T1000 (cell line): ENCODE measurements at places on chromosomes 1 and 21.

DNA sequence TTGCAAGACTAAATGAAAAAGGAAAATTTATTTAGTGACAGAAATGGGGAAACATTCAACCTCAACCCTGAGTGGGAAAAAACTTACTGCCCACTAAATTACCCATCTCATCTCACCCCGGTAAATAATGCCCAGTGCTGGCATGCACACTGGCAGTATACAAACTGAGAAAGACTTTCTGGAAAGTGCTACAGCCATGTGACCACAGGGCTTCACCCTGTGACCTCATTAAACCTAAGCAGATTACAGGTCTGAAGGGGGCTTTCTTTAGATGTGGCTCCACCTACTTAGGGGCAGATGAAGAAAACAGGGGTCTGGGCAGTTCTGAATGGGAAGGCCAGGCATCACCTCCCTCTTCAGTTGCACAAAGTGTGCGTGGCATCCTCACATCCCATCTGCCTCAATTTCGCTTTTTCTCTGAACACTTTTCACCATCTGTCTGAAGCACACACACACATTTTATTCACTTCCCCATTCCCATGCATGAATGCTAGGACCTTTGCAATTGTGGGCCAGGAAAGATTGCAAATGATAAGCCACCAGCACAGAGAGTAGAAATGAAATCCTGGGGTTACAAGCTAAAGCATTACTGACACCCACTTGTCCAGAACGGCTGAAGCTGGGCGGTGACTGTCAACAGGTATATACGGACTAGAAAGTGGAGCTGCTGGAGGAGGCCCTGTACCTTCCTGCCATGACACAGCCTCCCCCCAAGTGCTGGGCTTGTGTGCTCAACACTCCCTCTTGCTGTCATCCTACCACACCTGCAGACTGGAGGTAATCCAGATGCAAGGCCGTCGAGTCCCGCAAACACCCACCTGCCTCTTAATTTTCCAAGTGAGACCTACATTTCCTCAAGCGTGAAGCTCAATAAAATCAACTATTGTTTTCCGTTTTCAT is 2.7 kb downstream of the NADK start:
- DNase-seq: no peak

DNA sequence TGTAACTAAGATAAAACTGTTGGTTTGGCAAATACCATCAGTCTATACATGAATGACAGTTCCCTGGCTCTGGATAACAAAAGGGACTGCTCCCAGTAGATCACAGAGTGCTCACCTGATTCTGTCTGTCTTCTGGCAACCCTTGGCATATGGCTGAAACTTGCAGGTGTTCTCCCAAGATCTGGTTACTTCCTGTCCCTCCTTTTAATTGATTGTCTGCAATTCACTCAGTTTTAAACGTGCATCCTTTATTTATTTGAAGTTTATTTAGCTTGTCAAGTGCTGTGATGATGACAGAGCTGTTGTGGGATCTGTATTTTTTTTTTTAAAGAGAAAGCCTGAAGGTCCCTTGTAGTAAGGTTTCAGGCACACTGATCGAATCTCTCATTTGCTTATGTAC is 3.4 kb downstream of the KCNA3 start:
- no peak for DNase-seq

DNA sequence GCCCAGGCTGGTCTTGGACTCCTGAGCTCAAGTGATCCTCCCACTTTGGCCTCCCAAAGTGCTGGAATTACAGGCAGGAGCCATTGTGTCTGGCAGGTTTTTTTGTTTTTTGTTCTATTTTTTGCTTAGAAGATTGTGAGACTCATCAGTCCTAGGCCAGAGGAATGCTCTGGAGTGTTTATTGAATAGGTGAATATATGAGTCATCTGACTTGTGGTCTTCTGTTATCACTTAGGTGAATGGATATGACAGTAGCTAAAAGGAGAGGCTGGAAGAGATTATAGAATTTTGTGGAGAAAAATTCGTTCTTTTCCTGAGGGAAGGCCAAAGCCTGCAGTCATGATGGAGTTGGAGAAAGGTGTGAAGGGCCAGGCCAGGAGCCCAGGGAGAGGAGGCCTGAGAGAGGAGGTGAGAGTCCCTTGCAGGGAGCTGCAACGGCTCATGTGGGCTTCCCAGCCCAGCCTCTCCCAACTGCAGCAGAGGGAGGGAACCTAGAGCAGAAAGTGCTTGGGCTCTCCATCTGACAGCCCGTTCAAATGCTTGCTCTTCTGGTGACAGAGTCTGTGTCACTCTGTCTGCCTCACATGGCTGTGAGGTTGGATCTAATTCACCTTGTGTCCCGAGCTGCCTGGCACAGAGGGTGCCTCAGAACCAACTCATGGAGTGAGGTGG is 31.6 kb upstream of the ACOT11 start:
- no peak for DNase-seq

DNA sequence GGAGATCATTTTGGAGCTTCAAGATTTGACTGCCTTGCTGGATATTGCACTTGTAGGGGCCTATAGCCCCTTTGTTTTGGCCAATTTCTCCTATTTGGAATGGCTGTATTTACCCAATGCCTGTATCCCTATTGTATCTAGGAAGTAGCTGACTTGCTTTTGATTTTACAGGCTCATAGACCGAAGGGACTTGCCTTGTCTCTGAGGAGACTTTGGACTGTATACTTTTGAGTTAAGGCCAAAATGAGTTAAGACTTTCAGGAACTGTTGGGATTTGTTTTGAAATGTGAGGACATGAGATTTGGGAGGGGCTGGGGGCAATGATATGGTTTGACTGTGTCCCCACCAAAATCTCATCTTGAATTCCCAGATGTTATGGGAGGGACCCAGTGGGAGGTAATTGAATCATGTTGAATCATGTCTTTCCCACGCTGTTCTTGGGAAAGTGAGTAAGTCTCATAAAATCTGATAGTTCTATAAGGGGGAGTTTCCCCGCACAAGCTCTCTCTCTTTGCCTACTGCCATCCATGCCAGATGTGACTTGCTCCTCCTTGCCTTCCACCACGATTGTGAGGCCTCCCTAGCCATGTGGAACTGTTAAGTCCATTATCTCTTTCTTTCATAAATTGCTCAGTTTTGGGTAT is 276.1 kb downstream of the LMX1A start:
- no peak for DNase-seq

DNA sequence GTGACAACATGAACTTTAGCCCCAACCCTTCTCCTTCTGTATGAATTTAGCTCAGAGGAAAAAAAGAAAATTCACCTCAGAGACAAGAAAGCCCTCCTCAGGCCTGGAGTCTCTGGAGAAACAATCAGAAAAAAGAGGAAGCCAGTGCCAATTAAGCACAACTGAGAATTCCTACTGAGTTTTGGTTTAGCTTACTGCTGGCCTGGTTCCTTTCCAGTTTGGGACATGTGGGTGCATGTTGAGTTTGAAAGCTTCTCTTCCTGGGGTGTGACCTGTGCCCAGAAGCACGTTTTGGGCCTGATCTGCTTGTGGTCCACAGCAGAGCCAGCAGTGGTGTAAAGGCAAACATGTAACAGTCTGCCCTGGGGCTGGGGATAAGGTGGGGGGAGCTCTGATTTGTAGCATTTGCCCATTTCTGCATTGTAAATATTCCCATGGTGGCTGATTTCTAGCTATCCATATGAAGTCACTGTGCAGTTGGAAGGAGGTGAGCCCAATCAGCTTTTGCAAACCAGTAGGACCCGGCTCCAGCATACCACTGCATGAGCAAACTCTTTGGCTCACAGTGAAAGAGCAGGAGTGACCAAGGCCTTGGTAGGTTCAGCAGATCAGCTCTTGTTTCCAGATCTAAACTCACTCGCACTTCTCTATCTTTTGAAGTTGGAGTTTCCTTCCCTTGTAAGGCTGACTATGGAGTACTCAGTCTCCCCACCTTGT is 4.7 kb upstream of the THEM5 start:
- no peak for DNase-seq

- no peak for DNase-seq
Observed at GRCh38 chr21:37717534-37717933, 198.7 kb downstream of the KCNJ6 start.

- DNase-seq: no peak
Observed at GRCh38 chr1:3594706-3595377, 16.5 kb downstream of the MEGF6 start.

GRCh38 chr1:111848852-111849545 is 93.3 kb downstream of the DDX20 start:
- DNase-seq: no peak

- no peak for DNase-seq
Observed at GRCh38 chr21:17981060-17981740, 162.0 kb upstream of the C21orf91 start.

GRCh38 chr1:29761159-29761928 is 525.0 kb downstream of the PTPRU start:
- no peak for DNase-seq

DNA sequence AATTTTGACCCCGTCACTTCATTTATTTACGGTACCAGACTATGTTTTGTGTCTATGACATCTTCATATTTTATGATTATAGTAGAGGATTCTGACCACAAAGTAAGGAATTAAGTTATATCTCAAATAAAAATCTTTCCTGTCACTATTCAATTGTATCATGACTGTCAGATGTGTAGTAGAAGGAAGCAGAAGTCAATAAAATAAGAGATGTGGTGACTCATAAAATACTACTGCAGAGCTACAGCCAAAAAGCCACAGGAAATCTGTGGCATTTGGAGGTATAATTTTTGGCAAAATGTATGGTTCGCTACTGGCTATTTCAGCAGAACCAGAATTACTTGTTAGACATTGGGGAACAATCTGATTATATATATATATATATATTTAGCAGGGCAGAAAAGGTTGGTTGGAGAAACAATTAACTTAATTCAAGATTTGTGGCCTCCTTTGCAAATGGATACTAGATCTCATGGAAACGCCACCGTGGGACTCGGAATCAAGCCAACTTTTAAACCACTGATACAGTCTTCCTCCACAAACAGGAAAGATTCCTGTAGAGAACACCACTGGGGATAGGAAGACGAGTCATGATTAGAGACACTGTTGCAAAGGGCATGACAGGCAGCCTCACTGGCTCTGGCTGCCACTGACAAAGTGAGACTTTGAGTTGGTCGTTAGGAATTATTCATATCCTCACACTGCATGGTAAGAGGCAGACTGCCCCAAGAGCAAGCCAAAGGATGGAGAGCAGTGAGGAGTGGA is 5.1 kb downstream of the FCRL2 start:
- DNase-seq: no peak

- no peak for DNase-seq
Observed at GRCh38 chr1:43235451-43236121, 34.2 kb upstream of the TMEM125 start.

- peak; percentile 15 for DNase-seq
Observed at GRCh38 chr1:36156329-36157114, 562 bp downstream of the MAP7D1 start.

- DNase-seq: no peak
Observed at GRCh38 chr21:26422138-26422537, 150.9 kb downstream of the CYYR1 start.

GRCh38 chr1:235888119-235888643 is 21.5 kb upstream of the LYST start:
- no peak for DNase-seq

- DNase-seq: no peak
Observed at GRCh38 chr1:8589571-8589970, 227.9 kb downstream of the RERE start.

- no peak for DNase-seq
Observed at GRCh38 chr1:202072211-202072765, 50.4 kb upstream of the GPR37L1 start.

GRCh38 chr1:74790453-74790852 is 57.5 kb downstream of the TYW3 start:
- no peak for DNase-seq

DNA sequence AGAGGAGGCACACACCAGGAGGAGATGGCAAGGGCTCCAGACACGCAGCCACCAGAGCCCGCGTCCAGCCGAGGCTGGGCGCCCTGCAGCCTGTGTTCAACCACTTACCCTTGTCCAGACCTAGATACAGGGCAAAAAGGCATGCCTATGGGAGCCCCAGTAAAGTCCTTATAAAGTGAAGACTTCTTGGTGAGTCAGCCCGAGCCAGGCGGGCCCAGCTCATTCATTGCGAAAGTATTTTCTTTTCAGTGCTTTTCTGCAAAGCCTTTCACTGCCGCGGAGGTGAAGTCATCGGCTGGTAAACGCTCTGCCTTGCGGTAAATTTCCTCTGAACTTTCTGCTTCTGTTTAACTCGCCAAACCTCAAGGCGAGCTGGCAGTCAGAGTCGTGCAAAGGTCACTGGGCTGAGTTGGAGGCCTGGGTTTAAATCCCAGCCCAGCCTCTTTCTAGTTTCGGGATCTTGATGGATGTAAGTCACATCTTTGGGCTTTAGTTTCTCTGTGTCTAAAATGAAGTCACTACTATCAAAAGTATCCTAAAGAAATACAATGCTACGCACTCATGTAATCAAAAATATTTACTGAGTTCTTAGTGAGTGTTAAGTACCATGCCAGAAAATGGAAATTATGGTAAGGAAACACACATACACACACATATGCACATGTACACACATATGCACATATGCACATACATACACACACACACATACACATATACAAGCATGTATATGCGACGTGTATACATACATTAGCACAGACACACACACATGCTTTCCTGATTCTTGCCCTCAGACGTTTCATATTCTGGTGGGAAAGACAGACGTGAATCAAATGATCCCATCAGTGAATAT is 54.7 kb upstream of the IFFO2 start:
- peak; percentile 89 for DNase-seq

- DNase-seq: peak; percentile 27
Observed at GRCh38 chr1:6052543-6053205, 7.0 kb downstream of the KCNAB2 start.

DNA sequence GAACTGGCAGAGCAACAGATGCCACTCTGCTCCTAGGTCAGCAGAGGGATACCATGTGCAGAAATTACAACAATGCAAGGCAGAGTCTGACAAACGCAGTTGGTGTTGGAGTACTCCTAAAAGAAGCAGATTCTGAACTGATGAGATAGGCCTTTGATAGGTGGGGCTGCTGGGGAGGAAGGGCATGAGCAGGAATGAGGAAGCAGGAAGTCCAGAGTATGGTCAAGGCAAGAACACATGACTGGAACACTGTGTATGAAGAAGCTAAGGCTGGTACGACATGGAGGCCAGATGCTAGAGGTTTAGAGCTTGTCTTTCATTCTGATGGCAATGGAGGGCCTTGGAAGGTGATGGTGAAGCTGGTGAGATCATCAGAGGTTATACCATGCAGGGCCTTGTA is 11.5 kb upstream of the THRAP3 start:
- DNase-seq: no peak

- DNase-seq: no peak
Observed at GRCh38 chr1:66366634-66367033, 167.3 kb upstream of the SGIP1 start.

- DNase-seq: no peak
Observed at GRCh38 chr1:180616439-180616838, 15.4 kb upstream of the XPR1 start.

GRCh38 chr1:228770779-228771223 is 35.5 kb downstream of the RHOU start:
- no peak for DNase-seq

DNA sequence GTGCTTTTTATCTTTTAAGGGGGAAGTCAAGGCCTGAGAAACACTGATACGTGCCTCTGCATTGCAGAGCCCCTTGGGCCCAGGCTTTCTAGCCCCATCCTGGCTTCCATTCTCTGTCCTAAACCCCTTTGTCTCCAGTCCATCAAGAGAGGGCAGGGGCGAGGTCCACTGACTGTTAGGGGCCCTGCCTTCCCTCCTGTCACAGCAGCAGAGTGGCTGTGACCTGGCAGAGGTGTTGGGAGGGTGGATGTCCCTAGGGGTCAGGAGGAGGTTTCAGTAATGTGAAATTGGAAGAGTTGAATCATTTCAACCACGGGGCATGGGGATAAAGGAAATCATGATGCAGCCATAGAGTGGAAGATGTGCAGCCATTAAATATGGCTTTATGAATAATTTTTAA is 24.0 kb downstream of the SOX13 start:
- no peak for DNase-seq
